ENCODE measurements at places on chromosomes 1 and 21. TPM values are rescaled to one million over a fixed set of nuclear protein-coding genes. Genes with fewer than 3 reads are reported as not detected.

Gene CELSR2
- 1.5 TPM for total RNA-seq

Gene KCNE2
- total RNA-seq, result not detected

Gene TESK2
- 2.5 TPM for total RNA-seq

Gene BSND
- total RNA-seq, result not detected

Gene SEMA4A
- 1.8 TPM for total RNA-seq

Gene PLA2G2D
- not detected for total RNA-seq

Gene OR2T29
- total RNA-seq, result not detected

Gene HRNR
- total RNA-seq, result not detected

Gene TRIM67
- total RNA-seq, result not detected

Gene UBQLN4
- total RNA-seq, result 12.9 TPM

Gene ANGPTL7
- total RNA-seq, result 1.7 TPM

Gene SLC5A9
- not detected for total RNA-seq

Gene CYP2J2
- total RNA-seq, result 0.29 TPM

Gene NOC2L
- total RNA-seq, result 83.7 TPM

Gene PGLYRP3
- not detected for total RNA-seq

Gene MIXL1
- not detected for total RNA-seq

Gene RAP1GAP
- total RNA-seq, result 0.15 TPM

Gene FAM78B
- total RNA-seq, result 0.29 TPM

Gene ANGPTL3
- not detected for total RNA-seq

Gene CDCA8
- total RNA-seq, result 1.5 TPM

Gene CR1L
- total RNA-seq, result not detected

Gene PTPN22
- 1.2 TPM for total RNA-seq

Gene E2F2
- total RNA-seq, result 0.17 TPM

Gene KRTAP13-2
- total RNA-seq, result not detected

Gene KRTAP13-3
- total RNA-seq, result not detected

Gene TCHHL1
- total RNA-seq, result not detected

Gene GJA8
- total RNA-seq, result not detected
